Stromal cell of bone marrow (primary cell): ENCODE measurements at places on chromosomes 7 and 10.

DNA sequence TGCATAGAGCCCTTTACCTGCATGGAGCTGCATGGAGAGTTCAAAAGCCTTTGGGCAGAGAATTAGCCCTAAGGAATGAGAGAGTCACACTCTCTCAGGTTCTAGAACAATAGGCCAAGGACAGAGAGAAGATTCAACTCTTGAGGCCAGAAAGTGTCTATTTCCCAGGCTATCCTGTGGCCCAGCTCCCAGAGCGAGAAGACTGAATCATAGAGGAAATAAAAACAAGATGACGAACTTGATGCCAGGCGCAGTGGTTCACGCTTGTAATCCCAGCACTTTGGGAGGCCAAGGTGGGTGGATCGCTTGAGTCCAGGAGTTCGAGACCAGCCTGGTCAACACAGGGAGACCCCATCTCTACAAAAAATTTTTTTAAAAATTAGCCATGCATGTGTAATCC, 18.3 kb upstream of the PODXL start:
- DNase-seq: peak; percentile 34

GRCh38 chr7:4159761-4160554, 522.1 kb upstream of the FOXK1 start:
- no peak for DNase-seq

GRCh38 chr10:60717852-60718251, 60.4 kb upstream of the CDK1 start:
- no peak for DNase-seq

DNA sequence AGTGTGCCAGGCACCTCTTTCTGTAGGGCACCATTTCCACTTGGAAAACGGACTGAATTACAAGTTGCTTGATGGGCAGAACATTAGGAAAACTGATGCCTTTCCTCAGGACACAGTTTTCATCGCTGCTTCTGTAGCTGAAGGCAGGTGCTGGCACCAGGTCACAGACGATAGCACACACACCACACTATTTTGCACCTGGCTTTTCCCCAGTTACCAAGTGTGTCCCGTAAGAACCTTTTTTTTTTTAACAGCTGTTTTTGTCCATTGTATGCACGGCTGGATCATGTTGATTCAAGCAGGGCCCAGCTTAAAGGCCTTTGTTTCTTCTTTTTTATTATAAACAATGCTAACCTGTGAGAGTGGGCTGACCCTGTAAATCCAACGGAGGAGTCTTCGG, 1.3 kb upstream of the GET4 start:
- DNase-seq: no peak

DNA sequence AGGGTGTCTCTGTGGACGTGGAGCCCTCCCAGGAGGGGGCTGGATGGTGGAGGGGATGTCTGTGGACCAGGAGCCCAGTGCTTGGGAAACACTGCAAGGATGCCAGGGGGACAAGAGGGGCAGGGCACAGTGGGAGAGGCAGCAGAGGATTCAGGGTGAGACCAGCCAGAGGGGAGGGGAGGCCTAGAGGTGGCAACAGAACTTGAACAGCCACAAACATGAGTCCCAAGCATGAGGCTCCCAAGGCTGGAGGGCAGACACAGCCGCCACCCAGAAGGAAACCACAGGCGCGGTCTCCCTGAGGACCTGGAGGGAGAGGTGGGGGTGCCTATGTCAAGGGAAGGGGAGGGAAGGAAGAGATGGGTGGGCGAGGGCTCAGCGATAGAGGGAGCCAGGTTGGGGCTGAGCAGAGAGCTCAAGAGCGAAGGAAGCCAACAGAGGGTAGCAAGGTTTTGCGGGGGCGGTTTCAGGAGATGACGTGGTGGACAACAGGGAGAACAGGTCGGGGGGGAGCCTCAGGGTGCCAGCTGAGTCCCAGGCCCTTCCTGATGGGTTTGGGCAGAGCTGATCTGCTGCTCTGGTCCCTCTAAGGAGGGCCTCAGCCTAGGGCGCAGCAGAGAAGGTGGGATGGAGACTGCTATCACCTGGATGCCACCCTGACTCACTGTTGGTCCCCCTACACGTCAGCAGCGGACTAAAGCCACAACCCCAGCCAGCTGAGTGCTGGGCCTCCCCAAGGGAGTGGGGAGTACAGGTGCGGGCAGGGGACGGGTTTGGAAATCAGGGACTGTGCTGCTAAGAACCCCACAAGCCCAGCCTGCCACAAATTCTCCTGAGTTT, 6.7 kb upstream of the PILRA start:
- DNase-seq: no peak

- DNase-seq: no peak
These were observed 234.0 kb downstream of the TNS3 start for GRCh38 chr7:47347816-47348385.

GRCh38 chr7:70094831-70095230, 496.6 kb downstream of the AUTS2 start:
- DNase-seq: no peak

DNA sequence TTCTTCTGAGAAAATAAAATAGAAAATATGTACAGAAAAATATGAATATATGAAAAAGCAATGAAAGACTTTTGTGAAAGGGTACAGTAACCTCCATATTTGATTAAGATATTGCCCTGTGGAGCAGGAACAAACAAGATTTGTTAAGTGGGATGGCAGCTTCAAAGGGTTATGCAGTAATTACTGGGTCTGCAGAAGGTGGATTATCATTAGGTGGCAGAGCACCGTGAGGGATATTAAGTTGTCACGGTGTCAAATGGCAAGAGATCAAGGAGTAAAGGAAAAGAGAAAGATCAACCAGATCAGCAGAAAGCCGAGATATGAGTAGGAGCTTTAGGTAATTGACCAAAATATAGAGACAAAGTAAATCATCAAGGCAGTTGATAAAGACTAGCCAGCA, 44.1 kb downstream of the DGKB start:
- DNase-seq: no peak
